Posterior cingulate gyrus (tissue), 11 donors: ENCODE measurements at places on chromosomes 7 and 10.

DNA sequence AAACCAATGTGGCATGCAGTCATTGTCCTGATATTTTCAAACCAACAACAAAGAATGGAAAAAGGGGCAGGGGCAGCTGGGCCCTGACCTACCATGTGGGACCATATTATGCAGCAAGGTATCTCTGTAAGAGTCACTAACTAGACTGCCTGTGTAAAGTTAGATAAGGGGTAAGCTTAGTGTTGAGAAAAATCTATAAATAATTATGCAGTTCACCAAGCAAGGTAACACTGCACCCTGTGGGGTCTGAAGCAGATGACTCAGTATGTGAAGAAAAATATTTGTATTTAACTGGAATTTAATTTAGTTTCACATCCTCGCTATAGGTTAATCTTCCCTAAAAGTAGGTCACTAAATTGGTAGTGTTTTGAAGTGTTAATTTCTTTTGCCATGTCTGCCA is 99.3 kb downstream of the PPP1R3A start:
- no peak for DNase-seq

DNA sequence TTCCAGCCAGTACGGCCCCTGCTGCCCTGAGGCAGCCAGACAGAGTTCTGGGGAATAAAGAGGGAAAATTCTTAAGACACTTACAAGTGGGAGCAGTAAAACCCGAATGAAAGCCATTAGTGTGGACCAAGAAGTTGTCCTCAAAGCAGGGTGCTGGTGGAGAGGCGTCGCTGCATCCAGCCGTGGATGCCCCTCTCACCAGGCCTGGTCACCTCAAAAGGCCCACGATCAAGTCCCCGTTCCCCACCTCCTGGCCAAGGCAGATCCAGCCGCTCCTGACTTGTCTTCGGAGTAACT is 656 bp downstream of the VSTM4 start:
- DNase-seq: no peak

DNA sequence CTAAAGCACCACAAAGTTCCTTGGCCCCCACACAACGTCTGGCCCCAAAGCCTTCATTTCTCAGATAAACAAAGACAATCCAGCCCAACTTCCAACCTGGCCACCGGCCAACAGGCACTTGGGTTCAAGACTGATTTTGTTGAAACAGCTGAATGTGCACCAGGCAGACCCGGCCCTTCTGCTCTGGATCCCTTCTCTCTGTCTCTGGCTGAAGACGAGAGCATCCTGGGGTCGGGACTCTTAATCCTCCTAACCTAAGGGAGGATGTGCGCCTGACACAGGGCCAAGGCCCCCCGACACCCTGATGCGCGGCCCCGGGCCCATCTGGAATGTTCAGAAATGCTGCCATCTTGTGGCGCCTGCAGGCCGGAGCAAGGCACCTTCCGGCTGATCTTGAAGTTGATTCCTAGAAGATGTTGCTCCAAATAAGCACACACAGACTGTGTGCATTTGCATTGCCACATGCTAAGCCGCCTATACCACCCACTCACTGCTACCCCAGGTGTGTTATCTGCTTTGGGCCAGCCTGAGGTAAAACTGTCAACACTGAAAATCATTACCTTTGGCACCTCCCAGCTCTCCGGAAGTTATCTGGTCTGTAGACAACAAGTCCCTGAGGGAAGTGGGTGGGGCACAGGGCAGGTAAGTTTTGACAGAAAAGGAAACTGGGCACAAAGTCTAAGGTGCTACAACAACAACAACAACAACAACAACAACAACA is 98.4 kb upstream of the HABP2 start:
- peak; percentile 45 for DNase-seq

GRCh38 chr7:74012842-74013249 is 15.1 kb upstream of the ELN start:
- DNase-seq: no peak

DNA sequence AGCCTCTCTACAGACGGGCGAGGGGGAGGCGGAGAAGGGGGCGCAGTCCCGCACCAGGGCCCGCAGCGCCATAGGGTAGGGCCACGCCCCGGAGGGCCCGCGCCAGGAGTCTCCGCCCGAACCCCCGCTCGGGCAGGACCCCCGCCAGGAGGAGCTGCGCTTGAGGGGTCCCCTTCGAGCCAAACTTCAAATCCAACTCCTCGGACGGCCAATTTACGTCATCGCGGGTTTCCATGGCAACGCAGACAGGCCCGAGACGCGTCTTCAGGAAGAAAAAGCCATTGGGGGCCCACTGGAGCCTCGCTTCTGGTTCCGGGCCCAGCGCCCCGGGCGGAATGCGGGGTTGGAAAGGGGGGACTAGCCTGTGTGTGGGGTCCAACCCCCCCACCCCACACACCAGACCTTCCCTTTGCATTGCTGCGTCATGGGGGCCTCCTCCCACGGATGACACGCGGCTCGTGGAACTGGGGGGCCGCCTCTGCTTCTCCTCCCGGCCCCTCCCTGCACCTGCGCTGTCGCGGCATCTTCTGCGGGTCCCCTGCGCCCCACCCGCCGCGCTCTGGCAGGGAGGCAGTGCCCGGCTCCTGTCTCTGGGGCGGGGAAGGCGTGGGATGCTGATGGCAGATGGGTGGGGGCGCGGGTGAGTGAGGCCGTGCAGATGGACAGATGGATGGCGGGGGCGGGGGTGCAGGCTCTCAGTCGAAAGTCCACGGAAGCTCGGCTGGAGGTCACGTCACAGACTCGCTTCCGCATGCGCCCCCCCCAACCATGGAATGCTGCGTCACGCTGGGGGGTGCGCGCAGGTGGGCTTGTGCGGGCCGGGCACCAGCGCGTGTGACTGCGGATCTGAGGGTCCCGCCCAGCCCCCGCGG is 1.2 kb downstream of the CALY start:
- DNase-seq: peak; percentile 43

- no peak for DNase-seq
These were observed 28.9 kb downstream of the SLC26A4 start for GRCh38 chr7:107689553-107689952.

DNA sequence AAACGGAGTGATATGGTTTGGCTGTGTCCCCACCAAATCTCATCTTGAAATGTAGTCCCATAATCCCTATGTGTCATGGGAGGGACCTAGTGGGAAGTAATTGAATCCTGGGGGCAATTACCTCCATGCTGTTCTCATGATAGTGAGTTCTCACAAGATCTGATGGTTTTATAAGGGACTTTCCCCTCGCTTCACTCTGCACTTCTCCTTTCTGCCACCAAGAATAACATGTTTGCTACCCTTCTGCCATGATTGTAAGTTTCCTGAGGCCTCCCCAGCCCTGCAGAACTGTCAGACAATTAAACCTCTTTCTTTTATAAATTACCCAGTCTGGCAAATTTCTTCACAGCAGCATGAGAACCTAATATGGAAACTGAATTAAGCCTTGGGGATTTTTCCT is 19.1 kb downstream of the FAM3C start:
- DNase-seq: no peak
